ENCODE measurements at places on chromosomes 7 and 10. TPM values are rescaled to one million over a fixed set of nuclear protein-coding genes. Genes with fewer than 3 reads are reported as not detected.

DNA sequence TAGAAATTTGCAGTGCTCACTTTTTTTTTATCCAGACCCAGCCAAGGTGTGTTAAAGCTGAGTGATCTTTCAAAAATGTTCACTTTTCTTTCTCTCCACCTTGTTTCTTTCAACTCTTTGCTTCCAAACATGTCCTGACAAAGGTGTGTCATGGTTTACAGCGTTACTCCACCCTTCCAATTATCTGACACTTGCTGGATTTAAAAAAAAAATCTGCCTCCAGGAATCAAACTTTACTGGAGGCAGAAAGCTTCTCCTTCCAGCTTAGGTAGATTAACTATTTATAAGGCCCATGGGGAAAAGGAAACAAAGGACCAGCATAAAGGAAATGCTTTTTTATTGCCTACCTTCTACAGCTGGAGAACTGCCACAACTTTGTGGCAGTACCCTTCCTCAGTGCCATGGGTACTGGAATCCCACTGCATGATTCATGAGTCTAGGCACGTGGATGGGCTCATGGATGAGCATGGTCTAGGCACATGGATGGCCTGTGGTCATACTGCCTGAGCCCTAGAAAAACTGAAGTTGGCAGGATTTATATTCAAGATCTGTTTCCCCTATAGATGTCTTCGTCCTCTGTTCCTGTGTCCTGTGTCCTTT lies at the start of gene COL17A1:
COL17A1 (minus strand) TSS at position 80 of the 600 bp plus-strand sequence. CDS start 5,207 bp downstream, outside the sequence.
- no peak for DNase-seq

Gene SLC26A3
- not detected for total RNA-seq

DNA sequence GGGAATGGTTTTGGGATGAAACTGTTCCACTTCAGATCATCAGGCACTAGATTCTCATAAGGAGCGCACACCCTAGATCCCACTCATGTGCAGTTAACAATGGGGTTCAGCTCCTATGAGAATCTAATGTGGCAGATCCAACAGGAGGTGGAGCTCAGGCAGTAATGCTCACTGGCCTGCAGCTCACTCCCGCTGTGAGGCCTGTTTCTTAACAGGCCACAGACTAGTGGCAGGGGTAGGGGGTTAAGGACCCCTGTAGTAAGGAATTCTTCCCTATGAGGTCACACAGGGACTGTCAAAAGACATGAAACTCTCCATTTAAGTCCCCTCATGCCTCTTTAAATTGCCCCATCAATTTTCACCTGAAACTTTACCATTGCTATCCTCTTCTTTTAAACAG lies 8.0 kb downstream of the HGF start:
- DNase-seq, result no peak

Gene GPER1
- 6.4 TPM for total RNA-seq

GRCh38 chr7:95687759-95688343 lies 84.5 kb upstream of the DYNC1I1 start:
- peak; percentile 40 for DNase-seq

Gene HGF
- 194 TPM for total RNA-seq

GRCh38 chr10:43194266-43194665 lies 56.0 kb downstream of the CSGALNACT2 start:
- no peak for DNase-seq

GRCh38 chr10:78889536-78890063 lies 179.2 kb upstream of the ZMIZ1 start:
- DNase-seq, result no peak

Gene GTPBP4
- 81.8 TPM for total RNA-seq

DNA sequence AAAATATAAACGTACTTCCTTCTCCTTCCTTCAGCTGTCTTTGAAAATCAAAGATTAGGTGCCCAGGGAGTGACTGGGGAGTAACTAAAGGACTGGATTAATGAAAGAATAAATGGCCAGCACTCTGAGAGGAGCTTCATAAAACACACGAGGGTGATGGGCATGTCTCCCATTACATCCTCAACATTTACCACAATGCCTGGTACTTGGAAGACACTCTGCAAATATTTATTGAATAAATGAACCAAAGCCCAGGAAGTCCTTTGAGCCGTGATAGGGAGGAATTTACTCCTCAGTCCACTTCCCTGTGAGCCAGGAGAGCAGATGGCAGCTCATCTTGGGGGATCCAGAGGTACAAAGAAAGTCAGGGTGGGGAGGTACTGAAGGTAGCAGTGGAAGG lies 96.3 kb downstream of the RAB11FIP2 start:
- no peak for DNase-seq

Gene SRGN
- 65.8 TPM for total RNA-seq

Gene C10orf120
- not detected for total RNA-seq

- peak; percentile 21 for DNase-seq
Measured at GRCh38 chr7:43834463-43835251, 34.7 kb downstream of the MRPS24 start.

DNA sequence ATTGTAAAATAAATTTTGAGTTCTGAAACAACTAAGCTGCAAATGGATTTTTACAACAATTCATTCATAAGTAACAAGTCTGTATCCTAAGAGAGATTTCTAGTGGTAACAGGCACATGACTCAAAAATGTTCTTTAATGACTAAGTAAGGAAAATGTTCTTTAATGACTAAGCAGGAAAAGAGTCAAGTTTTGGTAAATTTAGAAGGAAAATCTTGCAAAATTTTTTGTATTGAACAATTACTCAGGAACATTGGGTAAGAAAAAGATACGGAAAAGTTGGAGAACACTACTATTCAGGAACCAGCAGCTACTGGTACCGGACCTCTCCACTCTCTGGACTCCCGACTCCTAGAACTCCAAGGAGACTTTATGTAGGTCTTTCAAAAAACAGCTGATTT lies 33.5 kb downstream of the HYCC1 start:
- DNase-seq, result peak; percentile 85

Gene PSPH
- total RNA-seq, result 84.3 TPM

GRCh38 chr10:73591935-73592699 lies 975 bp upstream of the USP54 start:
- peak; percentile 16 for DNase-seq

Gene CALCR
- not detected for total RNA-seq

DNA sequence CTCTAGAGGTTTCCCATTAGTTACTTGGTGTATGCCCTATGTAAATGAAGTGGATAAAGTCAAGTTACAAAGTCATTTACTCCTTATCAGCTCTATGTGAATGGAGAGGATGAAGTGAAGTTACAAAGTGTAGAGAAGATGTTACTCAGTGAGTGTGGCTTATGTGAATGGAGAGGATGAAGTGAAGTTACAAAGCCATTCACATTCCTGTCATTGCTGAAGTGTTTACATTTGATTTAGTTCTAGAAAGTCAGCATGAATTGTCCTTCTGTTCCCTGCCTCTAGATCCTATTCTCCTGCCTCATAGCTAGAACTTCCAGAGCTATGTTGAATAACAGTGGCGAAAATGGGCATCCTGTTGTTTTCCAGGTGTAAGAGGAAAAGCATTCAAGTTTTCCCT lies 880.1 kb downstream of the DNAJB9 start:
- no peak for DNase-seq

DNA sequence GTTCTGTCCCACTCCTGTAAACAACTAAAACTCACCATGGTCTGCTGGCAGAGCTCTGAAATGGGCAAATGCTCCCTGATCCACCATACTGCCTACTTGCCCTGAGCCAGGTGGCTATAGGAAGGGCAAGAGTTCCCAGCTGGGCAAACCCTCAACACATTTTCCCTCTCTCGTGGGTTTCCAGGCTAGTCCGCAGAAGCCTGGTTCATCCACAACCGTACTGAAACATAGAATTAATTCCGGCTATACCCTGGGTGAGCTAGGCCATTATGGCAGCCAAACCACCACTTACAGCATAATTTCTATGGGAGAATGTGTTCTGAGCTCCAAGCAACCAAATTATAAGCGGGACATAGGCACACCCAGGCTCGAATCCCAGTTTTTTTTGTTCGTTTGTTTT lies 20.1 kb upstream of the DDIT4 start:
- DNase-seq, result no peak

Gene CUBN
- total RNA-seq, result 3.4 TPM

GRCh38 chr7:77482015-77482414 lies 55.1 kb upstream of the PTPN12 start:
- peak; percentile 23 for DNase-seq

- DNase-seq, result peak; percentile 4
Measured at GRCh38 chr10:127426746-127427145, 122.4 kb upstream of the NPS start.

- no peak for DNase-seq
Measured at GRCh38 chr7:11332865-11333228, 359.2 kb downstream of the PHF14 start.
